Cerebellar nuclear complex (tissue), 1 donor: ENCODE measurements at places on chromosomes 7 and 10.

GRCh38 chr7:2732959-2733584, 45.1 kb downstream of the AMZ1 start:
- DNase-seq, result peak; percentile 74

DNA sequence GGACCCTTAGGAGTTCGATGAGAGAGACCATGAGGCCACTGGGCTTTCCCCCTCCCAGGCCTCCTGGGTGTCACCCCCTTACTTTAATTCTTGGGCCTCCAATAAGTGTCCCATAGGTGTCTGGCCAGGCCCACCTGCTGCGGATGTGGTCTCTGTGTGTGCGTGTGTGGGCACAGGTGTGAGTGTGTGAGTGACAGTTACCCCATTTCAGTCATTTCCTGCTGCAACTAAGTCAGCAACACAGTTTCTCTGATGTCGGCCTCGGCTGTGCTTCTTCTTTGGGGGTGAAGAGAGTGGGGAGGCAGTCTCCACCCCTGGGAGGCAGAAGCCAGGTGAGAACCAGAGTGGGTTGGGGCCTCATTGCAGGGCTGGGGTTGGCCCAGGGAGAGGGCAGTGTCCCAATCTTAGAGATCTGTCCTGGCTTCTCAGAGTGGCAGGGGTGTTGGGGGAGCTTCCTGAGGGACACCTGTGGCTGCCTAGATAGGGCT, 1.5 kb downstream of the PVRIG start:
- DNase-seq, result no peak

GRCh38 chr10:99612167-99612831, 7.9 kb downstream of the SLC25A28 start:
- peak; percentile 41 for DNase-seq

DNA sequence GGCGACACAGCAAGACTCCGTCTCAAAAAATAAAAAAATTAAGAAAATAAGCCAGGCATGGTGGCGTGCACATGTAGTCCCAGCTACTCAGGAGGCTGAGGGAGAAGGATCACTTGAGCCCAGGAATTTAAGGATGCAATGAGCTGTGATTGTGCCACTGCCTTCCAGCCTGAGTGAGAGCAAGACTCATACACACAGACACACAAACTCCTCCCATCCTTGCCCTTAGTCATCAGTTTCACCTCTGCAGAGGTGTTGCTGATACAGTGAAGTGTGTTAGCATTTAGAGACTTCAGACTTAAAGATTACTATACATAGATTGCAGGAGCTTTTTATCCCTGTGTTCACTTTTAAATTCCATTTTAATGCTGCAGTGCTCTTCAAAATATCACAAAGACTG, 5.5 kb upstream of the H2AZ2 start:
- DNase-seq, result no peak

DNA sequence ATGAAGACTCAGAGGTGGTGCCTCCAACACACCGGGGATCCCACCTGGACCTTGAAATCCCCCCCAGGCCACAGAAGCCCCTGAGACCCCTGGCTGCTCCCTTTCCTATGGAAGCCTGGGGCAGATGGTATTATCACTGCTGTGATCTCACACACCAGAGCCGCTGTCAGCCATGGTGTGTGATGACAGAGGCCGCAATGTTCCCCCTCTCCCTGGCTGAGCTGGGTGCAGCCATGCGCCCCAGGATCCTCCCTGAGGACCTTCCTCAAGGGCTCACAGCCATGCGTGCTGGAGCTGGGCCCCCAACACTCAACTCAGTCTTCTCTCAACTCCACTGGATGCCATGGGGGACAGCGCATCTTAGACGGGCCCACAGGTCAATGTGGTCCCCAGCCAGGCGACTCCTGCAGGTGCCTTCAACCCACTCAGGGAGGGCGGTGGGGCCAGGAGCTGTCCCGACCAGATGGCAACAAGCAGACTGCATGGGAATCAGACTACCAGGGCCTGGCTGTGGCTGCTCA, 44.9 kb downstream of the VIPR2 start:
- no peak for DNase-seq

- DNase-seq, result no peak
Measured at GRCh38 chr10:88114368-88114767, 250.9 kb downstream of the PTEN start.

DNA sequence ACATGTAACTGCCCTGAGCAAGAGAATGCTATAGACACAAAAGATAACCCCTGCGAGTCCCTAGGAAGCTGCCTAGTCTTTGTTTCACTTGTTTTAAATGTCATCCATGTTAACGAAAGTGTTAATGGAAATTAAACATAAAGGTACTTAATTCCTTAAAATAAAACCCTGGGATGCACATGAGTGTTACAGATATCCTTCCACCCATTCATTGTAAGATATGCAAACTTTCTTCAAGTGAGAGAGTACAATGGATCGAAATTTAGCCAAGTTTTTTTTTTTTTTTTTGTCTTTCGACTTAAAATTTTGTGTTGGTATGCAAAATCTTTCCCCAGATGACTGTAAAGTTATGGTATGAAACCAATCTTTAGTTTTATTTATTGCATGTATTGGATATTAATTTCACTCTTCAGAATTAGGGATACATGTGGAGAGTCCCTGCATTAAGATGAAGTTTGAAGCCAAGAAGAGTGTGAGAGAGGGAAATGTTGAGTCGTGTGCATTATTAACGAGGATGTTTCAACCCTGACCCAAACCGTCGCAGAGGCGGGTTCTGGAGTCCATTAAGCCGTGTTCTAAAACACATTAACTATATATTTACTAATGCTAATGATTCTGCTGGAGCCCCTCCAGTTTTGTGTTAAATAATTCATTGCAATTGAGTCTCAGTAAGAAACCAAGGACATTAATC, 1.6 kb downstream of the CDK14 start:
- DNase-seq, result no peak

DNA sequence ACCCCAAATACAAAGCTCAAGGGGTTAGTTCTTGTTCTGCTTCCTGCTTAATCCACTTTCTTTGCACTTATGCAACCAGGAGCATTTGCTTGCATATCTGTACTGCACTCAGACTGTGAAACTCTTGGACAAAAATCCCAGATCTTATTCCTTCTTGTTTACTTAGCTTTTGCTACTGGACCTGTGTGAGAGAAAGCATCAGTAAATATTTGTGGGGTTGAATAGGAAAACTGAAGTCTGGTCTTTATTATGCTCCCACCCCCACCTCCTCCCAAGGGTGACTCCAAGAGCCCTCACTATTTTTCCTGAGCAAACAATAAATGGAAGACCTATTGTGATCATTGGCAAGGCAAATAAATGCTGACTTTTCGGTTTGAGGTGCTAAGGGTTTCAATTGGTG, 57.1 kb upstream of the VSTM2A start:
- DNase-seq, result no peak

DNA sequence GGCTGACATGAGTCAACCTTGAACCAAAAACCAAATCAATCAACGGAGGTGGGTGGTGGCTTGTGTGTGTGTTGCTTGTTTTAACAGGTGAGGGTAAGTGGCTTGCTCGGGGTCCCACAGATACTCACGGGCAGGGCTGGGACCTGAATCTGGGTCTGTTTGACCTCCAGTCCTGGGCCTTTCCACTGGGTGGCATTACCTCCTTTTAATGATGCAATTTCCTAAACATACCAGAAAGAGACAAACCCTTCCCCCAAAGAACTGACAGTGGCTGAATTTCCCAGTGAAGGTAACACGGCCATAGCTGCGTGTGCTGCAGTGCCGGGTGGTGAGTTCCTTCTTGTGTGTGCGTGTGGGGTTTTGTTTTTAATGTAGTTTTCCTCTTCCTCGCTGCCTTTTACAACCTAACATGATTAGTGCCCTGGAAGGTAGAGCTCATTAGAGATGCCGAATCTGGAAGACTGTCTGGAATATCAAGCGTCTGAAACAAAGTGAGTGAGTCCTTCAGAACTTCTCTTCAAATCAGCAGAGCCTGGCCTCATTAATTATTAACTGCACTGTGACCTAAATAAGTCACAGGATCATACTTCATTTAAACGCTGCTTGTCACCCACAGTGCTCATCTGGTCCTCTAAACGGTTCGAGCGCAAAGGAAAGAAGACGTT, 166.1 kb upstream of the TCERG1L start:
- DNase-seq, result no peak

DNA sequence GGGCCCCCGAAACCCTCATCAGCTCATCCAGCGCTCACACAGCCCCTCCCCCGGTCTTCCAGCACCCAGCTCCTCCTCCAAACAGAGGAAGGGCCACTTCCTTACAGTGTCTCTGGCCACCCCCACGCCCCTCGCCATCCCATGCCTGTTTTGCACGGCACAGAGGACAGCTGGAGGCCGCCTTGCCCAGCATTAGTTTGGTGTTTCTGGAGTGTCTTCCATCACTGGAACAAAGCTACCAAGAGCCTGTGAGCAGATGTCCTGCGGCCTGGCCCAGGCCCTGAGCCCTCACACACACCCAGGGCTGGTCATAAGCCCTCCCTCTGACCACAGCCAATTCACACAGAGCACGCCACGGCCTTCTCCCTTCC, 82.3 kb downstream of the MAD1L1 start:
- no peak for DNase-seq

GRCh38 chr7:100477871-100478267, 1.1 kb downstream of the TSC22D4 start:
- no peak for DNase-seq

GRCh38 chr7:116955801-116956476, 2.6 kb downstream of the ST7 start:
- no peak for DNase-seq

- DNase-seq, result no peak
Measured at GRCh38 chr7:98764946-98765345, 104.9 kb downstream of the TMEM130 start.

DNA sequence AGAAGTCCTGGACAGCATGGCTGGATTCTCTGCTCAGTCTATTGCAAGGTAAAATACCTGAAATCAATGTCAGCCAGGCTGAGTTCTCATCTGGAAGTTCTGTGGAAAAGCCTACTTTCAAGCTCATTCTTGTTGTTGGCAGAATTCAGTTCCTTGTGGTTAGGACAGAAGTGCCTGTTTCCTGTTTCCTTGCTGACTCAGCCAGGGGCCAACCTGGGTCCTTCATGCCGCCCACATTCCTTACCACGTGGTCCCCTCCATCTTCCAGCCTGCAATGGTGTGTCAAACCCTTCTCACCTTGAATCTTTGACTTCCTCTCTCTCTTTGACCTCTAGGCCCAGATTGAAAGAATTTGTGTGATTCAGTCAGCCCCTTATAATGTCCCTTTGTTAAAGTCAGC, 197.1 kb upstream of the STK17A start:
- DNase-seq, result no peak
